ENCODE measurements at places on chromosomes 2 and 18.

GRCh38 chr2:215027779-215028178 lies 110.6 kb downstream of the ABCA12 start:
- DNase-seq, result no peak

DNA sequence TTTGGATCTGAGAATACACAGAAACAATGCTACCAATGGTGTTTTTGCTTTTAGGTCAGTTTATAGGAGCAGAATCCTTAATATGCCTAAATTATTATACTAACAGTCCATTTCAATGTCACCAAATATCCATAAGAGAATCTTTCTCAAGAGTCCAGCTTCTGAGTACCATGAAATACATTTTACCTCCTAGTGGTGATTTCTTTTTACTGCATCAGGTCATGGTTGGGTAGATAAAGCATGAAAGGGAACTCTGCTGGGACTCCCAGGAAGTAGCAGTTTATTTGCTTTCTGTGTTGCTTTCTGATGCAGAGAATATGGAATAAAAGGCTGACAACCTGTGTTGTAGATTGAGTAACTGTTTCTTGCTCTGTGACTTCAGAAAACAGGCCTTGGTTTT lies 115.6 kb downstream of the PPP1R1C start:
- no peak for DNase-seq

- no peak for DNase-seq
Measured at GRCh38 chr2:111679202-111679601, 204.8 kb downstream of the ANAPC1 start.

GRCh38 chr2:108974674-108975073 lies 14.3 kb downstream of the EDAR start:
- DNase-seq, result no peak

DNA sequence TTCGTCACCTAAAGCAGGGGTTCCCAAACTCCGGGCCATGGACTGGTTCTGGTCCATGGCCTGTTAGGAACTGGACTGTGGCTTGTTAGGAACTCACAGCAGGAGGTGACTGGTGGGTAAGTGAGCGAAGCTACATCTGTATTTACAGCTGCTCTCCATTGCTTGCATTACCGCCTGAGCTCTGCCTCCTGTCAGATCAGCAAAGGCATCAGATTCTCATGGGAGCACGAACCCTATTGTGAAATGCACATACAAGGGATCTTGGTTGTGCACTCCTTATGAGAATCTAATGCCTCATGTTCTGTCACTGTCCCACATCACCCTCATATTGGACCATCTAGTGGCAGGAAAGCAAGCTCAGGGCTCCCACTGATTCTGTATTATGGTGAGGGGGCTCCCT lies 217.0 kb downstream of the ZFP36L2 start:
- no peak for DNase-seq

GRCh38 chr18:13235421-13235831 lies 16.9 kb downstream of the LDLRAD4 start:
- no peak for DNase-seq

- no peak for DNase-seq
Measured at GRCh38 chr2:235343869-235344268, 150.0 kb upstream of the AGAP1 start.

Data from T-cell (primary cell).